Heart right ventricle (tissue), 16 donors: ENCODE measurements at places on chromosomes 5 and 9. TPM values are rescaled to one million over a fixed set of nuclear protein-coding genes. Genes with fewer than 3 reads are reported as not detected.

The NEURL1B gene
- total RNA-seq, result 18.9 TPM

- no peaks in the 10 kb centered on the region for H3K4me1 ChIP-seq
- H3K27me3 ChIP-seq, result no peaks in the 10 kb centered on the region
- H3K4me3 ChIP-seq, result no peak overlapping the region
- H3K27ac ChIP-seq, result no peak overlapping the region
Observed at GRCh38 chr5:15034379-15034778, 162.8 kb upstream of the ANKH start.

DNA sequence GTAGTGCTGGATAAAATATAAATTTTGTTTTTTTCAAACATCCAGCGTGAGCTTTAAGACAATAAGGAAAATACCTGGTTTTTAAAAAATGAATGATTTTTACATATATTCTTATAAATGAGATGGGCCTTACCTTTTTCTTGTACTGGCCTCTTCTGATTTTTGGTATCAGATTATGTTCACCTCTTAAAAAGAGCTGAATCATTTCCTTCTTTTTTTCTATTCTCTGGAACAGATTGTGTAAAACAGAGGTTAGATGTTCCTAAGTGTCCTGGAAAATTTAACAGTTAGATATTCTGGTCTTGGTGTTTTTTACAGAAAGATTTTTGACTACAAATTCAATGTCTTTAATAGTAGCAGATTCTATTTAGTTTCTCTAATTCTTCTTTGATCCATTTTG lies 74.6 kb downstream of the NDUFAF2 start:
- H3K27me3 ChIP-seq, result no peaks in the 10 kb centered on the region
- DNase-seq, result no peak
- no peak overlapping the region for H3K4me3 ChIP-seq
- H3K36me3 ChIP-seq, result no peaks in the 10 kb centered on the region

DNA sequence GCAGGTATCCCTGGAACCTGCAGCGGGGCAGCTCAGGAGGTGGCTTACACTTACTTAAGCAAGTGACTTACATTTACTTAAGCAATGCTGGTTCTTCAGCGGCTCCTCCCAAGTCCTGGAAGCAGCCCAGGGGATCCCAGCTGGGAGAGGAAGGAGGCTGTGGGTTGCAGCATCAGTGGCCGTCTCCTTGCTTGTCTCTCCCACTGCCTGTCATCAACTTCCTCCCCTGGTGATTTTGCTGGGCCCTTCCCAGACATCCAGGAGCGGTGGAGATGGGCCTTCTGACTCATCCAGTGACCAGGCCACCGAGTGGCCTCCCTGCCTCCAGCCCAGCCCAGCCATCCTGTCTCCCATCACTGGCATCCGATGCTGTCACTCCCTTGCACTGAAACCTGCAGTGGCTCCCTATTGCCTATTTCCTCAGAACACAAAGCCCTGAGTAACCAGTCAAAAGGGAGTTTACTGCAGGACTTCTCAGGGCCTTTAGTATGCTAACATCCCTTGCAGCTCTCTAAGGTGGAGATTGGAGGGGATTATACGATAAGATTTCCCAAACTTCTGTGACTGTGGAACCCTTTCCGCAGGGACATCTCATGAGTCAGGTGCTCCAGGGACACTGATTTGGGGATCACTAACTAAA lies 155.9 kb upstream of the PHYKPL start:
- no peak overlapping the region for H3K4me3 ChIP-seq
- H3K36me3 ChIP-seq, result no peaks in the 10 kb centered on the region
- H3K27ac ChIP-seq, result no peak overlapping the region
- peaks cover 3% of the 10 kb centered on the region for H3K4me1 ChIP-seq
- peak; percentile 35 for DNase-seq

DNA sequence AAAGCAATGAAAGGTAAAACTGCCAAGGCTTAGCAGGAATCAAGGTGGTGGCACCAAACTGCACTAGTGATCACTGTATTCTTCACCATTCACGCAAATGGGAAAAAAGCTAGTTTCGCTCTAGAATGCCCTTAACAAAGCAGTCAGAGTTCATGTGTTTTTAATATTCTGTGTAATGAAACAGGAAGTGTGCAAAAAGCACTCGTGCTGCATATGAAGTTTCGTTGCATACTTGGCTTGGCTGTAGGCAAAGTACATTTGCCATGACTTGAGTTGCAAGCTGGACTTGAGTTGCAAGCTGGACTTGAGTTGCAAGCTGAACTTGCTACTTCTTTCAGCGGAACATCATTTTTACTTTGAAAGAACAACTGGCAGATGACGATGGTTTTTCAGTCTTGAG lies 55.4 kb downstream of the FOXI1 start:
- no peaks in the 10 kb centered on the region for H3K4me1 ChIP-seq
- no peak overlapping the region for H3K4me3 ChIP-seq
- no peak for DNase-seq
- H3K36me3 ChIP-seq, result no peaks in the 10 kb centered on the region
- H3K27me3 ChIP-seq, result no peaks in the 10 kb centered on the region

- H3K36me3 ChIP-seq, result no peaks in the 10 kb centered on the region
- DNase-seq, result no peak
- no peak overlapping the region for H3K27ac ChIP-seq
Observed at GRCh38 chr5:152422081-152422480, 17.0 kb upstream of the NMUR2 start.

The RASA1 gene
- 15.8 TPM for total RNA-seq

DNA sequence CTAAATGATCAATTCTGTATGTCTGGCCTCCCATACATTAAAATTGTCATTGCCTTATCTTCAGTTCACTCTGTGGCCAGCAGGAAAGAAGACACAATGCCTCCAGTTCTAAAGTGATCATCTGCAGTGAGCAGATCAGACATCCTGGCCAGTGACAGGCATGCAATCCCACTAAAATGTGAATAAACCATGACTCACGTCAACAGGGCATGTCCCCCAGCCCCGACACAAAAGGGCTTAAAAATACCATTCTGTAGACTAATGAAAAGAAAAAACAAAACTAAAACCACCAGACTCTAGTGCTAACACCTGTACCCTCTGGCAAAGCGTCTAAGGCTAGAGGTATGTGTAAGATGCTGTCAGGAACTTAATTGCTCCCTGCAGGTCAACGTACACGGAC lies 38.5 kb downstream of the DDX31 start:
- no peaks in the 10 kb centered on the region for H3K27me3 ChIP-seq
- no peaks in the 10 kb centered on the region for H3K4me1 ChIP-seq
- H3K36me3 ChIP-seq, result peaks cover 53% of the 10 kb centered on the region
- H3K4me3 ChIP-seq, result no peak overlapping the region
- no peak for DNase-seq

GRCh38 chr5:79689541-79690466 lies at the start of gene CMYA5:
Gene CMYA5 (plus strand): TSS chr5:79689836. CDS start chr5:79689908, 72 bp downstream.
- peak within 1 kb of the TSS; percentile 52 for H3K4me3 ChIP-seq
- H3K36me3 ChIP-seq, result peaks cover 28% of the 10 kb centered on the region
- H3K27me3 ChIP-seq, result no peaks in the 10 kb centered on the region
- peak within 1 kb of the TSS; percentile 89 for H3K27ac ChIP-seq
- H3K4me1 ChIP-seq, result no peaks in the 10 kb centered on the region
- DNase-seq, result peak; percentile 63

The TAF11L7 gene
- not detected for total RNA-seq

DNA sequence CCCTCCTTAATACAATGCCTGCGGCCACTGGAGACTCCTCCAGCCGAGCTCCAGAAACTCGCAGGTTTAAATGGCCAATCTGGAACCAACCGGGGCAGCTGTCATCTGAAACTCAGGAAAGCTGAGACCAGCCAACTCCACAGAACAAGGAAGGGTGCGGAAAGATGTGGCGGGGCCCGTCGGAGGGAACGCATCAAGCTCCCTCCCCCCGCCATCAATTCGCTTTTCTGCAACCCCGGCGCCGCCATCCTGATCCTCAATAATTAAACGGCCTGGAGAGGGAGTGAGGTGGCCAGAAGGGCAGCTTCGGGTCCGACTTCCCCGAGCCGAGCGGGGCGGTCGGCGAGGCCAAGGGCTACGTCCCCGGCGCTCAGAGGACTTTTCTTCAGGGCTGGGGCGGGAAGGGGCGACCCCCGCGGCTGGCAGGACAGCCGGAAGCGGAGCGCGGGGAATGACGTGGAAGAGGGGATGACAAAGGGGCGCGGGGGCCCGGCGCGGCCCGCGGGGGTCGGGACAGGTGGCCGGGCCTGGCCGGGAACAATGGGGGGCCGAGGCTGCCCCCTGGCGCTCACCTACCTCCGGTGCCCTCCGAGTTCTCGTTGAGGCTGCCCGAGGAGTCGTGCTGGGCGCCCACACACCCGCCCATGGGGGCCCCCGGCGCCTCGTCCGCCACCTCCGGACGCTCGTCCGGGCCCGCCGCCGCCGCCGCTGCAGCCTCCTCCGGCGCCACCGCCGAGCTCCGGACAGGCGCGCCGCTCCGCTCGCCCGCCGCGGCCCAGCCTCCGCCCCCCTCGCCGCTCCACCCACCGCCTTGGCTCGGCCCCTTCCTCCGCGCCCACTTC lies at the start of gene UBTD2:
UBTD2 (minus strand) TSS at position 745 of the 842 bp plus-strand sequence; CDS start at position 646, 99 bp downstream.
- peak within 1 kb of the TSS; percentile 84 for H3K27ac ChIP-seq
- H3K36me3 ChIP-seq, result no peaks in the 10 kb centered on the region
- peaks cover 21% of the 10 kb centered on the region for H3K4me1 ChIP-seq
- H3K4me3 ChIP-seq, result peak within 1 kb of the TSS; percentile 97
- no peaks in the 10 kb centered on the region for H3K27me3 ChIP-seq
- DNase-seq, result peak; percentile 89

GRCh38 chr9:136921718-136922117 lies 22.8 kb downstream of the FBXW5 start:
- peak overlapping the region; percentile 84 for H3K27ac ChIP-seq
- H3K27me3 ChIP-seq, result no peaks in the 10 kb centered on the region
- no peak overlapping the region for H3K4me3 ChIP-seq
- DNase-seq, result peak; percentile 51
- no peaks in the 10 kb centered on the region for H3K36me3 ChIP-seq

The SLC22A5 gene
- total RNA-seq, result 36.8 TPM

The TMEM252 gene
- not detected for total RNA-seq

The SAPCD2 gene
- 0.11 TPM for total RNA-seq

- no peak overlapping the region for H3K4me3 ChIP-seq
- H3K36me3 ChIP-seq, result no peaks in the 10 kb centered on the region
- H3K27me3 ChIP-seq, result no peaks in the 10 kb centered on the region
- DNase-seq, result no peak
- H3K4me1 ChIP-seq, result no peaks in the 10 kb centered on the region
Observed at GRCh38 chr9:17509701-17510100, 69.2 kb upstream of the SH3GL2 start.

- no peak for DNase-seq
- H3K4me1 ChIP-seq, result peaks cover 6% of the 10 kb centered on the region
- no peaks in the 10 kb centered on the region for H3K36me3 ChIP-seq
- no peak overlapping the region for H3K4me3 ChIP-seq
Observed at GRCh38 chr5:74122979-74123590, 497.1 kb downstream of the ARHGEF28 start.

DNA sequence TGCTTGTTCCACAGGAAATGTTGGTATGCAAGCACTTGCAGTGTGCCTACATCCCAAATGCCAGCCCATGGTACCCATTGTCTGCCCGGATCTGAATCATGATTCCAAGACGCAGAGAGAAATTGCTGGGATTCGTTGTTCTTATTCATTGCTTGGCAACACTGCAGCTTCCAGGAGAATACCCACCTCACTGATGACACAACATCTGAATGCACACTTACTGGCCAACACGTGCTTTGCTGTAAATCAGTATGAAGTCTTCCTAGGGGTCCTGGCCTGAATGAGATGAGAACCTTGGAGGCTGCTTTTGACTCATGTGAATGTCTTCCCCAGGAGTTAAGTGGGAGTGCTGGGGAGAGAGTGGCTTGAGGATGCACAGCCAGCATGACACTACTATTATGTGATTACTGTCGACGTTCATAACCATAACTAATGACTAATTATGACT lies 11.6 kb downstream of the SRD5A1 start:
- H3K27me3 ChIP-seq, result no peaks in the 10 kb centered on the region
- H3K4me1 ChIP-seq, result no peaks in the 10 kb centered on the region
- peaks cover 7% of the 10 kb centered on the region for H3K36me3 ChIP-seq
- H3K4me3 ChIP-seq, result no peak overlapping the region
- no peak for DNase-seq
- H3K27ac ChIP-seq, result no peak overlapping the region

DNA sequence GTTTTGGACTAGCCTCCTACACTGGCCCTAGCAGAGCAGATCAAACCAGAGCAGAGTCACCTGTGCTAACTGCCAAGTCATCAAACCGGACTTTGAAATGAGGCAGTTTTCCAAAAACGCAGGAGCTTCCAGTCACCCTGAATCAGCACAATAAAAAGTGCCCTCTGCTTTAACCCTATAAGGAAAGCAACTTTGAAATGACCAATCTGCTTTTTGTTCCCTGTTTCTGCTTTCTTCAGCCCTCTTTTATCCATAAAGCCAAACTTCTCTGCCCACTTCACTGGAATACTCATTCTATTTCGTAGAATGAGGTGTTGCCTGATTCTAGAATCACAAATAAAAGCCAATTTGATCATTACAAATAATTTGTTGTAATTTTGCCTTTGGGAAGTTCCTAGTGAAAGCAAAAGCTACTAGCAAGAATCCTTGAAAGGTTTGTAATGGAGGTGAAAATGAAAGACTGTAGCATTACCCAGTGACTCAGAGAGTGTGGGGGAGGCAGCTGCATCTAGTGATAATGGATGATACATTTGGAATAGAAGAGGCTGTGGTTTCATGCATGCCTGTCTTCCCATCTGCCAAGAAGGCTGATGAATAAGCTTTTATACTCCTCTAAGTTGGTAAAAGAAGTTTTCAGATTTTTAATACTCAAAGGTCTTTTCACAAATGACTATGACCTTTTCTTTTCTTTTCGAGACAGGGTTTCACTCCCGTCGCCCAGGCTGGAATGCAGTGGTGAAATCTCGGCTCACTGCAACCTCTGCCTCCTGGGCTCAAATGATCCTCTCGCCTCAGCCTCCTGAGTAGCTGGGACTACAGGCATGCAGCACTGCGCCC lies 14.9 kb downstream of the SPAAR start:
- H3K27ac ChIP-seq, result peak overlapping the region; percentile 90
- peaks cover 39% of the 10 kb centered on the region for H3K4me1 ChIP-seq
- H3K4me3 ChIP-seq, result no peak overlapping the region
- H3K27me3 ChIP-seq, result no peaks in the 10 kb centered on the region

GRCh38 chr9:127448112-127448805 lies 2.9 kb downstream of the RPL12 start:
- H3K27me3 ChIP-seq, result no peaks in the 10 kb centered on the region
- no peak overlapping the region for H3K4me3 ChIP-seq

The C5orf58 gene
- 0.56 TPM for total RNA-seq

- H3K27ac ChIP-seq, result no peak overlapping the region
- no peak for DNase-seq
- no peaks in the 10 kb centered on the region for H3K4me1 ChIP-seq
- H3K4me3 ChIP-seq, result no peak overlapping the region
- H3K36me3 ChIP-seq, result no peaks in the 10 kb centered on the region
Observed at GRCh38 chr9:61673664-61674381, 484.0 kb downstream of the SPATA31A7 start.

DNA sequence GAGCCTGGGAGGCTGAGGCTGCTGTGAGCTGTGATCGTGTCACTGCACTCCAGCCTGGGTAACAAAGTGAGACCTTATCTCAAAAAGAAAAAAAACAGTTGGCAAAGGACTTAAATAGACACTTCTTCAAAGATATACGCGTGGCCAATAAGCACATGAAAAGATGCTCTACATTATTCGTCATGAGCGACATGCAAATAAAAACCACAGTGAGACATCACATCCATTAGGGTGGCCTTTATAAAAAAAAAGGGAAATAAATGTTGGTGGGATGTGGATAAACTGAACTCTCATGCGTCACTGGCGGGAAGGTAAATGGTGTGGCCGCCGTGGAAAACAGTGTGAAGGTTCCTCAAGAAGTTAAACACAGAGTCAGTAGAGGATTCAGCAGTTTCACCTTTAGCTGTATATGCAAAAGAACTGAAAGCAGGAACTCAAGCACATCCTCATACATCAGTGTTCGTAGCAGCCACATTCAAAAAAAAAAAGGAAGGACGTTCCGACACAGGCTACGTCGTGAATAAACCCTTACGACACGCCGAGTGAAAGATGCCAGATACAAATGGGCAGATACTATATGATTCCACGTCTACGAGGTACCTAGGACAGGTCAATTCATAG lies 24.5 kb upstream of the NRARP start:
- peaks cover 3% of the 10 kb centered on the region for H3K27me3 ChIP-seq
- no peak overlapping the region for H3K27ac ChIP-seq
- H3K4me3 ChIP-seq, result no peak overlapping the region
